ENCODE measurements at places on chromosomes 1 and 21.

DNA sequence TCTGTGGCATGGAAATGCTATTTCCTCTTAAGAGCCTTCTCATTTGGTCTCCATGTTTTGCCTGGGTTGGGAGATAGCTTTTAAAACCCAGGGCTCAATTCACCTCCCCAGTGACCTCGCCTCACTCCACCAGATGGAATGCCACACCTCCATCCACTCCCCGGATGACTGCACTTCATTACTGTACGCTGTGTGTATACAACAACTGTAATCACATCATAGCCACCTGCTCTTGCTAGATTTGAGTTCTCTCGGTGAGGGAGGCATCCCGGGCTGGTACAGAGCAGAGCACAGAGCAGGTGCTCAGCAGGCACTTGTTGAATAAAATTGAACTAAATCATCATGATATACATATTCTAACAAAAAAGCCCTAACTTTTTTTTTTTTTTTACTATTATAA, 26.0 kb downstream of the SDE2 start:
- peak; percentile 96 for DNase-seq

- no peak for DNase-seq
Observed at GRCh38 chr1:101453844-101454243, 217.0 kb downstream of the S1PR1 start.

GRCh38 chr21:25638660-25639550, at the start of gene JAM2:
Gene JAM2, plus strand, starts transcription at chr21:25639258. Its CDS starts 564 bp downstream, at chr21:25639822.
- no peak for DNase-seq

- no peak for DNase-seq
Observed at GRCh38 chr1:28783363-28783762, 28.6 kb upstream of the OPRD1 start.

- no peak for DNase-seq
Observed at GRCh38 chr21:38777015-38777414, 28.7 kb upstream of the ETS2 start.

GRCh38 chr1:55702064-55702463, 486.9 kb upstream of the USP24 start:
- peak; percentile 14 for DNase-seq

GRCh38 chr1:43885279-43885801, 48.3 kb upstream of the ARTN start:
- DNase-seq, result no peak

DNA sequence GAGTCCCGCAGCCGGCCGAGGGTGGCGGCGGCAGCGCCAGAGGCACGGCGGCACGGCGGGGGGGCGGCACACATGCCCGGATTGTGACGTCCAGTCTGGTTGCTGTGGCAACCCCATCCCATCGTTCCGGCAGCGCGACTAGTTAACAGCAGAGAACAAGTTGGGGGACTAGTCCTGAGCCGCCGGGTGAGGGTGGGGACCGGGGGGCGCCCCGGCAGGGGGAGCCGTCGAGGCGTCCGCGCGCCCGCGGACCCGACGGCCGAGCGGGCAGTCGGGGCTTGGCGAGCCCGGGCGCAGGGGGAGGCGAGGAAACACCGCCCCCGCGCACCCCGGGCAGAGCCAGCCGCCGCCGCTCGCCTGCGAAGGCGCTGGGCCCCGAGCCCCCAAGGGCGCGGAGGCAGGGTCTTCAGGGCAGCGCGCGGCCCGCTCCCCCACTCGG, at the start of gene CHD5:
Gene CHD5, minus strand, starts transcription at position 54 of the 439 bp plus-strand sequence. CDS start 298 bp downstream, outside the sequence.
- DNase-seq, result no peak

DNA sequence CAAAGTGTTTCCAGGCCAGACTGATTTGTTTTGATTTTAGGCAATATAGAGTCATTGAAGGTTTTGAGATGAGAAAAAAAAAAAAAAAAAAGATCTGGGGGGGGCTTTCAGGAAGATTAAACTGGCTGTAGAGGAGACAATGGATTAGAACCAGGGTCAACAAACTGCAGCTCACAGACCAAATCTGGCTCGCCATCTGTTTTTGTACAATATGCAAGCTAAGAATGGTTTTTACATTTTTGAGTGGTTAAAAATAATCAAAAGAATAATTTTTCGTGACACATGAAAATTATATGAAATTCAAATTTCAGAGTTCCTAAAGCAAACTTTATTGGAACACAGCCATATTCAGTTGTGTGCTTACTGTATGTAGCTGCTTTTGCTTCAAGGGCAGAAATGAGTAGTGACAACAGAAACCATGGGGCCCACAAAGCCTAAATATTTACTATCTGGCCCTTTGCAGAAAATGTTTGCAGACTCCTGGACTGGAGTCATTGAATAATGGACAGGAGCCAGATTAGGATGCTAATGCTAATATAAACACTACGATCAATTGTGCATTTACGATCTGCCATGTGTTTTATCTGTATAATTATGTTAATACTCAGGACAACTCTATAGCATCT, 375.7 kb upstream of the DAB1 start:
- peak; percentile 9 for DNase-seq

GRCh38 chr1:29592731-29593130, 356.4 kb downstream of the PTPRU start:
- no peak for DNase-seq

DNA sequence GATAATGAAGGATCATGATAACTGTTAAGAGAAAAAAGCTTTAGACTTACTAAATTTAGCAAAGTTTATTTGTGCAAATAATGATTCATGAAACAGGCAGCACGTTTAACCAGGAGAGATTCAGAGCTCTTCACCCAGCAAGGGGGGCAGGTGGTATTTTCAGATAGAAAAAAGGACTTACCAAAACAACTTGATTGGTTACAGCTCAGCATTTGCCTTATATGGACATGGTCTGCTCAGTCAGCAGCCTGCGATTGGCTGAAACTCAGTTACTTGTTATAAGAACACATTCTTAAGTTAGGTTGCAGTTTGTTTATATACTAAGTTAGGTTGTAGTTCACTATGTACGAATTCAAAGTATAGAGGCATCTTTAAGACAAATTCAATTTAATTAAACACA, 165.6 kb downstream of the DUSP10 start:
- DNase-seq, result no peak

DNA sequence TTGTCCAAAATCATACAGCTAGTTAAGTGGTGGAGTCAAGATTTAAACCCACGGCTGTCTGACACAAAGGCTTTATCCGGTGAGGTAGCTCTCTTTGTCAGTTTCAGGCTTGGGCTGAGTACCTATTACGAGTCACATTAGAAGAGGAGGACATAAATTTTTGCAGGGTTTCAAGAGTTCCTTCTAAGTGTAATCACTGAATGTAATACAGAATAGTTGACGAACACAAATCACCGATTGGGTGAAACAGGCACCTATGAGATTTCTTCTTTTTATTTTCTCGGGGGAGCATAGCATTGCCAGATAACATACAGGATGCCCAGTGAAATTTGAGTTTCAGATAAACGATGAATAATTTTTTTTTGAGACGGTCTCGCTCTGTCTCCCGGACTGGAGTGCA, 847 bp downstream of the PSMD4 start:
- no peak for DNase-seq

DNA sequence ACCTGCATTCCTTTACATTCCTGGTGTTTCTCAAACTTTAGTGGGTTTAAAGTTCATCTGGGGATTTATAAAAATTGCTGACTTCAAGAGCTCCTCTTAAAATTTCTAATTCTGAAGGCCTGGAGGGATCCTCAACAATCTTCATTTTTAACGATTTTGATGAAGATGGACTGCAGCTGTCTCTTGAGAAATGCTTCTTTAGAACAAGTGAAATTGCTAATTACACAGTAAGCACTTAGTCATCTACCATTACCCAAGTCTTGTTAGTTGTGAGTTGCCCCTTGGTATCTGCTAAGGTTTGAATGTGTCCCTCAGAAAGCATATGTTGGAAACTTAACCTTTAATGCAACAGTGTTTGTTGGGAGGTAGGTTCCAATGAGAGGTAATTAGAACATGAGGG, 163.7 kb downstream of the LTN1 start:
- DNase-seq, result no peak

DNA sequence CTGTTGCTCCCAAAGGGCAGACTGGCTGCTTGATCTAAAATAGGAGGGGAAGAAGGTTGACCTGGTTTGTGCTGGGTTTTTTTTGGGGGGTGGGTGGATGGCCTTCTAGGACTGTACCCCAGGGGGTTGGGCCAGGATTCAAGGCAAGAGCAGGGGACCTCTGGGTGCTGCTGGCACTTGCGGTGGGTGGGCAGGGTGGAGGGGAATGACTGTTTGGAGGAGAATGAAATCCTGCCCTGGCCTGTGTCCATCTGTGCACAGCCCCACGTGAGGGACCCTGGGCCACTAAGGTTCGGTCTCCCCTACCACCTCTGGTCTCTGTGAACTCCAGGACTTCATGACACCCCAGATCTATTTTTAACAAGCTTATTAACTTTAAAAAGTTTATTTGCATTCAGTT, 414.2 kb downstream of the PTPRU start:
- no peak for DNase-seq

DNA sequence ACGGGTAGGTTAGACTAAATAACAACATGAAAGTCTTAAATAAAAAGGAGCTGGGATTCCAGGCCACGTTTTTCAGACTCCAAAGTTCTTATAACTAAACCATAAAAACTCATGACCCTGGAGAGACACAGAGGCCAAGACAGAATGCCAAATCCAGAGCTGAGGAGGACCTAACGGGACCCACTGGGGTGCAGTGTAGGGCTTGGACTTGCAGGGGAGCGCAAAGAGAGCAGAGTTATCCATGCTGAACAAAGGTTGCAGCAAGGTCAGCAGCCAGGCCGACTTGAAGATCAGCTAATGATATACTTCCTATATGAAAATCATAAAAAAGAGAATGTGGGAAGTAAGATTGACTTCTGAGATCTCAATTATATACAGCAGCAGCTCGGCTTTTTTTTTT, 237.1 kb downstream of the TM2D1 start:
- DNase-seq, result no peak

- DNase-seq, result no peak
Observed at GRCh38 chr1:90193116-90193515, 198.2 kb downstream of the ZNF326 start.

DNA sequence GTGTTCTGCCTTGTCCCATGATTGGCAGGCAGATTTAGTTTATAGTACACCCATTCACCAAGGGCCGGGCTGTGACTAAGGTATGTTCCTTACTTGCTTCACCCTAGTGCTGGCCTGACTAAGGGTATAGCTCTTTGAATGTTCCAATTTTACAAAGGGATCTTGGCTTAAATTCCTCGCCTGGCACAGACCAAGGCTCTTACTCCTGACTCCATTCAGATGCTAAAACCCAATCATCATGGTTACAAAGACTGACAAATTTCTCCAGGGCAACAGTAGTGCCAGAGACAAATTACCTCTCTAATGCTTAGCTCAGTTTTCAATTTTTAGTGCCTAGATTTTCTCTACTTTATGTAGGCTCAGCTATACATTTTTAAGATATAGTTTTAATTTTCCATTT, 11.5 kb upstream of the C1orf53 start:
- DNase-seq, result no peak

DNA sequence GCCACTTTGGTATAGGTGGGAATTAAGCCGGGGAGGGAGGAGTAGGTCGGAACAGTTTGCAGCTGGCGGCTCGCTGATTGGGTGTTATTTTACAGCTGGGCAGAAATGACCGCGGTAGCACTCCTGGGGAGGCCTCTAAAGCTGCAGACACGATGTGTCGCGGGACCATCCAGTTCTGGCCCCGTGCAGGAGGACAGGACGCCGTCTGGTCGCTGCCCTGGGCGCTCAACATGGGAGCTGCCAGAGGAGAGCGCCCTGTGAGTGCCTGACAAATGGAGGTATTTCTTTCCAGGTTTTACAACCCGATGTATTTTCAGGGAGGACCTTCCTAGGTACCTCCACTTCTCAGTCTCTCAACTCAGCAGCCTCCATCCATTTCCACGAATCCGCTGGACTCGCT, 46.2 kb downstream of the CDC7 start:
- DNase-seq, result no peak

DNA sequence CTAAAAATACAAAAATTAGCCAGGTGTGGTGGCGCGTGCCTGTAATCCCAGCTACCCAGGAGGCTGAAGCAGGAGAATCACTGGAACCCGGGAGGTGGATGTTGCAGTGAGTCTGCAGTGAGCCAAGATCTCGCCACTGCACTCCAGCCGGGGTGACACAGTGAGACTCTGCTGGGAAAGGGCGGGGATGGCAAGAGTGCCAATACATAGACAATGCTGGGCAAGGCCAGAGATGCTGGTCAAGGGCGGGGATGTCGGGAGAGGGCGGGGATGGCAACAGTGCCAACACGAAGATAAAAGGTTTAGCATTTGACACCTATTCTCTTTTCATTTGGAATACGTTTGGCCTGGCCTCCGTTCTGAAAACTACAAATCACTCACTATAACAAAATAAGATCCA, 11.0 kb downstream of the SSU72 start:
- DNase-seq, result no peak

DNA sequence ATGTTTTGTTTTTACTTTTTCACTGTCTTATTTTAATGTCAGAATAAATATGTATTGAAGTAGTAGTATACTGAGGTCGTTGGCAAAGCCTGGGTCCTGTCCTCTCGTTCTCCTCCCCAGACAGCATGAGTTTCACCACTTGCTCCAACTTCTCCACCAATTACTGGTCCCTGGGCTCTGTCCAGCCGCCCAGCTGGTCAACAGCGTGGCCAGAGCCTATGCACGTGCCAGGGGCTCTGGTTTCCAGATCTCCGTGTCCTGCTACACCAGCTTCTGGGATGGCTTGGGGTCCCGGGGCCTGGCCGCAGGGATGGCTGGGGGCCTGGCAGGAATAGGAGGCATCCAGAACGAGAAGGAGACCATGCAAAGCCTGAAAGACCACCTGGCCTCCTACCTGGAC, 19.3 kb downstream of the PTPN14 start:
- no peak for DNase-seq

- no peak for DNase-seq
Observed at GRCh38 chr21:44630440-44630839, 3.5 kb downstream of the KRTAP10-9 start.

GRCh38 chr1:70764747-70765146, 282.9 kb downstream of the PTGER3 start:
- DNase-seq, result no peak

DNA sequence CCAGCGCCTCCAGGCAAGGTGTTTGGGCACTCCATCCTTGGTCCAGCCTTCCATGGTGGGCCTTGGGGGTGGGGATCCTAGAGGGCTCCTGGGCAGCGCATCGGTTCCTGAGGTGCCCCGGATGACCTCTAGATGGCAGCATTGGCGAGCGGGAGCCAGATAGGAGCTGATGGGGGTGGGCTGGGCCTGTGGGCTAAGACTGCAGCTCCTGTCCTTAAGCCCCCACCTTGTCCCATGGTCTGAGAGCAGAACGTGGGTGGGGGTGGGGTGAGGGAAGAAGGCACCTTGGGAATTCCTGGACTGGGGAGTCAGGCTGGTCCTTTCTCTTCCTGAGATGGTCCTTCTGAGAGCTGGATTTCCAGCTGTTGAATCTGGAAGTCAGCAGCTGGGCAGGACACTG, 93.4 kb upstream of the CSF3R start:
- DNase-seq, result peak; percentile 64

DNA sequence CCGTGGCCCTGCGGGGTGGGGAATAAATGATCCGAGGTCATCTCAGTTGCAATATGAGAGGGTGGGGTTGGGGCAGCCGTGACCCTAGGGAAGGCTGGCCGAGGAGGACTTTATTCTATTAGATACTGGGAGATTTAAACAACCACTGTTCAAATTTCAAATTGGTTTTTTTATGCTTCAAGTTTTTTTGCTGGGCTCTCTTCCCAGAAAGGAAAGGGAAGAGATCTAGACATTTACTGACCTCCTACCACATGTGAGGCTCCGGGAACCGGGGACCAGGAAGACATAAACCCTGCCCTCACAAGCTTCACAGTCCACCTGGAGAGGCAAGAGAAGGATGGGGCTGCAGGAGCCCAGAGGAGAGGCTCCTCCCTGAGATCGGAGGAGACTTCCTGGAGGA, 207.3 kb downstream of the FOXD2 start:
- no peak for DNase-seq

Measured in NCI-H774 (cell line).